Effector memory CD4-positive, alpha-beta T cell (primary cell): ENCODE measurements at places on chromosomes 16 and 17.

- no peak for DNase-seq
Observed at GRCh38 chr17:46071796-46072195, 72.7 kb downstream of the STH start.

DNA sequence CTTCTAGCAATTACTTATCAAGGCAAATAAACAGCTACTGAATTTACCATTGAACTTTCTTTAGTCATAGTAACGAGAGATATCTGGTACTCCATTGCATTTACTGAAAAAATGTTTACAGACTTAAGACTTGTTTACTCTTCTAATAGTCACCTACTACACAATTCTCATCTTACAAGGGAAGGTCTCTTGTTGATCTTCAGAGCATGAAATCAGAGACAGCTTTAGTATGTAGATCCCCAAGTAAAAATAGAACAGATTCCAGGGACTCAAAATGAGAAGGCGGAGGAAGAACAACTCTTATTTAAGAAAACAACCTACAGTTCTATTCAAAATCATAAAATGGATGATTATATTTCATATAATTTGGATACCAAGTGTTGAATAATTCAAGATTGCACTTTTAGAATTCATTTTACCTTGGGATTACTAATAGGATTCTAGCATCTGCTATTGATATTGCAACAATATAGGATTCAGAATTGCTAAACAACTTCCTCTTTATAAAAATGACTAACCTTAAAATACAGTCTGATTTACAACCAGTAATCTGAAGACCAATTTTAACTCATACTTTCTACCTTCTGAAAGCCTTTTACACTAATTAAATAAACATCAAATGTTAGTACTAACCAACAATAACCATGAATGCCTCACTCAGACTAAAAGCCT, 20.8 kb downstream of the UBE2G1 start:
- no peak for DNase-seq

DNA sequence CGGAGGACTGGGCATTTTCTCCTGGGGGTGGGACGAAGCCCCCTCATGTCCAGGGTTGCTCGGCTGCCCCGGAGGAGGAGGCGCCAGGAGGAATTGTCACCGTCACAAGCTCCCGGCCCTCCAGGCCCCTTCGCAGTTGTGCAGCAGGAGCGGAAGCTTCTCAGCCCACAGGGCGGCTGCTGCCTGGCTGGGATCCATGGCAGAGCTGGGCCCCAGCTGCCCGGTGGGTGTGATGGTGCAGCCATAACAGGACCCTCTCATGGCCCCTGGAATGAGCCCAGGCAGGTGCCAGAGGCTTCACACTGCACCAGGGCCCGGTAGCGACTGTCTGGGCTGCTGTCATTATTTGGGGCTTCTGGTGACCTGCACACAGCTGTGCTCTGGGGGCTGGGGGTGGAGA, 54.9 kb upstream of the GNG13 start:
- no peak for DNase-seq

DNA sequence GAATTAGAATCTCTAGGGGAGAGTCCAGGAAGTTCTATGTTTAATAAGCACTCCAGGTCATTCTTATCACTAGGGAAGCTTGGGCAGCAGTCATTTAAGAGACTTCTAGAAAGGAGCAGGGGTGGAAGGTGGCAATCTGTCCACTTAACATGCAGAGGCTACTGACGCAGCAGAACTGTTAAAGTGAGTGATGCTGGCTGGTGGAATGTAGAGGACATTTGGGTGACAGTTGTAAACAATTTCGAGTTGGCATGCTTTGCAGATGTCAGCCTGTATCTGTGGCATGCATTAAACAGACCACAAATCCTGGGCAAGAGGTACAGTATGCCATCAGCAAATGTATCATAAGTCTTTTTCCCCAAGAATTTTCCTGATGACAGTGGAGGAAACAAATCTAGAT, 40.5 kb upstream of the HS3ST3A1 start:
- DNase-seq, result no peak
